ENCODE measurements at places on chromosomes 7 and 10. TPM values are rescaled to one million over a fixed set of nuclear protein-coding genes. Genes with fewer than 3 reads are reported as not detected.

The FGL2 gene
- total RNA-seq, result 0.13 TPM

The PRSS2 gene
- total RNA-seq, result not detected

The NUTM2E gene
- total RNA-seq, result not detected

The LLCFC1 gene
- not detected for total RNA-seq

The BAG3 gene
- 4.9 TPM for total RNA-seq

The NPVF gene
- not detected for total RNA-seq

The SLC16A9 gene
- total RNA-seq, result 0.26 TPM

The CYP3A7 gene
- not detected for total RNA-seq

The TCF7L2 gene
- total RNA-seq, result 2.1 TPM

The MMP21 gene
- total RNA-seq, result 0.13 TPM

The HTR7 gene
- total RNA-seq, result 0.13 TPM

The PDE6C gene
- total RNA-seq, result not detected

The LEP gene
- not detected for total RNA-seq

The SCIN gene
- total RNA-seq, result 0.13 TPM

The FAM131B gene
- total RNA-seq, result 0.13 TPM

The WASHC2C gene
- total RNA-seq, result 24.5 TPM

The TACC2 gene
- 3.4 TPM for total RNA-seq

The FZD1 gene
- 2.8 TPM for total RNA-seq

The OR2A12 gene
- not detected for total RNA-seq

The ZNF394 gene
- 19.4 TPM for total RNA-seq

The WNT16 gene
- not detected for total RNA-seq

The DIP2C gene
- 13.4 TPM for total RNA-seq

The HMX2 gene
- not detected for total RNA-seq

The MYO1G gene
- total RNA-seq, result under 0.01 TPM

The ELFN1 gene
- total RNA-seq, result 0.38 TPM

The EN2 gene
- total RNA-seq, result under 0.01 TPM

The CYP3A4 gene
- not detected for total RNA-seq

The HOGA1 gene
- 0.77 TPM for total RNA-seq

The SLC13A4 gene
- not detected for total RNA-seq

The LIPN gene
- not detected for total RNA-seq

The TRIM50 gene
- total RNA-seq, result not detected

The GLI3 gene
- total RNA-seq, result 0.26 TPM

The GSAP gene
- 7.3 TPM for total RNA-seq

The TOMM7 gene
- total RNA-seq, result 94.4 TPM

The LIPF gene
- not detected for total RNA-seq

Measured in dermis microvascular lymphatic vessel endothelial cell (primary cell).